ENCODE measurements at places on chromosomes 4 and X.

- DNase-seq = no peak
Measured at GRCh38 chr4:102599455-102599854, 98.3 kb downstream of the NFKB1 start.

DNA sequence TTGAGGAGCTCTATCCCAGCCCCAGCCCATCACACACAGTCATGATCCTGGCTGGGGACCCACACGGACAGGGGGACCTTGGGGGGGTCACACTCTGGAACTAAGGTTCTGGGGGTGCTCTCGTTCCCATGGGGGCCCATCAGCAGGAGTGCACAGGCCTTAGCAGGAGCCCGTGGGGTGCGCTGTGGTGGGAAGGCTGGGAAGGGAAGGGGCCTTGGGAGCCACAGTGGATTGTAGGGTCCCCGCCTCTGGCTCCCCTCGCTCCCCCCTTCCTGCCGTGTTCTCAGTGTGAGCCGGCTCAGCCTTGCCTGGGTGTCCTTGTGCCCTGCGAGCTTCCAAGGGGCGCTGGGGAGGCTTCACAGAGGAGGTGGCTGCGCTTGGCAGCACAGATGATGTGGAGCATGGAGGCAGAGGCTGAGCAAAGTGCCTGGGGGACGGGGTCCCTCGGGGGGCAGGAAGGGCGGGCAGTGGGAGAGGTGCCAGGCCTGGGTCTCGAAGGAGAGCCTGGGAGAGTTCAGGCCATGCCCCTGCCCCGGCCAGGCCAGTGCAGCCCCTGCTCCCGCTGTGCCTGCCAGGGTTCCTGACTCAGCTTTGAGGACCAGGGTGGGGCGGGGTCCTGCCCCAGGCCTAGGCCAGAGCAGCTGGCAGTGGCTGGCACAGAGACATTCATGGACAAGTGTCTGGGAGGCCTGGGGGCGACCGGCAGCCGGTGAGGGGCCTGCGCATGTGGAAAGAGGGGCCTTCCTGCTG, 5.5 kb upstream of the HGFAC start:
- no peak for DNase-seq

- DNase-seq = no peak
Measured at GRCh38 chrX:118595501-118596042, 100.0 kb downstream of the DOCK11 start.

GRCh38 chrX:68652326-68653170, 5.1 kb downstream of the STARD8 start:
- DNase-seq = no peak

- DNase-seq = no peak
Measured at GRCh38 chr4:56425518-56425917, 9.9 kb downstream of the PPAT start.

- no peak for DNase-seq
Measured at GRCh38 chrX:153444333-153445011, 1.4 kb downstream of the TREX2 start.

DNA sequence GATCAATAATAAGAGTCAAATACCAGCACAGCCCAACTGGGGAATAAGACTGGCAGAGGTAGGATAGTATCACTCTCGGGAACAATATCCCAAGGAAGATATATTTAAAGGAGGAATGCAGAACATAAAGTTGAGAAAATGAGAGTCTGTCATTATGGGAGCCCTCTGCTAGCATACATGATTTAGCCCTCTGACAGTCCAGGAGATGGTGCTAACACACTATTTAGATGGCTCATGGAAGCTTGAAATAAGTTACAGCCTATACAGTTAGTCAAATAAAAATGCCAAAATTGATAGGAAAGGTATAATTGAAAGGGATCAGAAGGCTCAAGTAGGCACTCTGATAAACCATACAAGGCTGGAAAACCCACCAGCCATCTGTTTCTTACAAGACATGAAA, 201.0 kb upstream of the NEIL3 start:
- DNase-seq = no peak

- DNase-seq = no peak
Measured at GRCh38 chr4:18635531-18635930, 614.0 kb upstream of the LCORL start.

DNA sequence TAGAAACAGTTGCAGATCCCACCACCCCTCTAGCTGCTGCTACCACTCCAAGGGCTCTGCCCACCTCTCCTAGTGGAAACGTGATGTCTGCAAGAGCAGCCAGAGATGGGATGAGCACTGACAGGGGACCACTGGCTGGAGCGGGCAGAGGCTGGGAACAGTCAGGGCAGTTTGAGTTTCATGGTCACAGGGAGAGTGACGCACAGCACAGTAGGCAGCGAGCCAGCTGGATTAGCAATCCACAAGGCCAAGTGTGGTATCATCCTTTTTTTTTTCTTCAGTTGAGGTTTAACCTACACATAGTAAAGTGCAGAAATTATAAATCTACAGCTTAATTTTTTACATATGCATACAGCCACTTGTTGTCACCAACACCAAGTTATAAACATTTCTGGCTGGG, 6.4 kb upstream of the SCML2 start:
- no peak for DNase-seq

DNA sequence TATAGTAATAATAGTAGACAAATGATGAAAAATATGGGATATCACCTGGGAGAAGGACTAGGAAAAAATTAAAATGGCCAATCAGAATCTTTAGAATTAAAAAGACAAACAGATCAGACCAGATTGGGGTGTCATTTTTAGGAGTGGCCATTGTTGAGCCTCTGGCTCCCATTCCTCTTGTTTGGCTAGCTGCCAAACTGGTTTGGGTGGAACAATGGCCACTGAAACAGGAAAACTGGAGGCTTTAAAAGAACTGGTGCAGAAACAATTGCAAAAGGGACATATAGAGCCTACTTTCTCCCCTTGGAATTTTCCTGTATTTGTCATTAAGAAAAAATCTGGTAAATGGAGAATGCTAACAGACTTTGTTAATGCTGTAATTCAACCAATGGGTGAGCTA, 294.8 kb upstream of the DKK2 start:
- DNase-seq = no peak

DNA sequence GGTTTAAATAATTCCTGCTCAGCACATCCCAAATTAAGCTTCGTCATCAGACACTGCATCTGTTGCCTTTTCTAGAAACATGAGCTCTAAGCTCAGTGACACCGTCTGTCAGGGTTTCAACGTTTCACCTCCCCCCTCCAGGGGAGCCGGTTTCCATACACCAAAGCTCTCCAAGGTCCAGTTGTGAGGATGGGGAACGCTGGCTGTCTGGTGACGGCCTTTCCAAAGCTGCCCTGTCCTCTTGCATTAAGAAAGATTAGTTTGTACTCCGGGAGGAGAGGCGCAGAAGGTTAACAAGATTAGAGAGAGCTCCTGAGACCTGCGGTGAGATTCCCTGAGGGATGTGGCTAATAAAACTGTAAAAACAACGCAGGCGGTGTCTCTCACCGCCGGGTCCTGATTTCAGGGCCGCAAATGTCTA, 43.2 kb downstream of the ASMT start:
- peak; percentile 65 for DNase-seq

DNA sequence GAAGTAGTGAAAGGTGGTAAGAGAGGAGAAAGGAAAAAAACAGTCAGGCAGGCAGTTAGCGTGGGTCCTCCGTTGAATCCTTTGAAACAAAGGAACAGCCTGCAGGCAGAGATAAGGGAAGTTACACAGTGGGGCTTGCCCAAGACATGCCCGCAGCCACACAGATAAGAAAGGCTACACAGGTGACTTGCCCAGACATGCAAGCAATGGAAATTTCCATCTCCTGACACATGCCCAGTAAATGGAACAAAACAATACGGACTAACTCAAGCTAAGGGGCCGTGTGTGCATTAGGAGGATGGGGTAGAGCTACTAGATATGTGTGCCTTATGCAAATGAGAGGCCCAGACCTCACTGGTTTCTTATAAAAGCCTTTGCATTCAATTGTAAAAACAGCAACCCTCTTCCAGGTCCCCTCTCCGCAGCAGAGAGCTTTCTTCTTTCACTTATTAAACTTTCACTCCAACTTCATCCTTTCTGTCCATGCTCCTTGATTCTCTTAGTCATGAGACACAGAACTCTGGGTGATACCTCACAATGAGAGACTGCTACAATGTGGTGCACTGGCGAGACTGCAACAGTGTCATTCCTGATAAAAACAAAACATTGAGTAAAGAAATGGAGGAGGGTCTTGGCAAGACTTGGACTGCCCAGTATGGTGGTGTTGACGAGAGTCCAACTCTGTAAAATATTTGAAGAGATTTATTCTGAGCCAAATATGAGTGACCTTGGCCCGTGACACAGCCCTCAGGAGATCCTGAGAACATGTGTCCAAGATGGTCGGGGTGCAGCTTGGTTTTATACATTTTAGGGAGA, 997.4 kb upstream of the PRKX start:
- DNase-seq = no peak

DNA sequence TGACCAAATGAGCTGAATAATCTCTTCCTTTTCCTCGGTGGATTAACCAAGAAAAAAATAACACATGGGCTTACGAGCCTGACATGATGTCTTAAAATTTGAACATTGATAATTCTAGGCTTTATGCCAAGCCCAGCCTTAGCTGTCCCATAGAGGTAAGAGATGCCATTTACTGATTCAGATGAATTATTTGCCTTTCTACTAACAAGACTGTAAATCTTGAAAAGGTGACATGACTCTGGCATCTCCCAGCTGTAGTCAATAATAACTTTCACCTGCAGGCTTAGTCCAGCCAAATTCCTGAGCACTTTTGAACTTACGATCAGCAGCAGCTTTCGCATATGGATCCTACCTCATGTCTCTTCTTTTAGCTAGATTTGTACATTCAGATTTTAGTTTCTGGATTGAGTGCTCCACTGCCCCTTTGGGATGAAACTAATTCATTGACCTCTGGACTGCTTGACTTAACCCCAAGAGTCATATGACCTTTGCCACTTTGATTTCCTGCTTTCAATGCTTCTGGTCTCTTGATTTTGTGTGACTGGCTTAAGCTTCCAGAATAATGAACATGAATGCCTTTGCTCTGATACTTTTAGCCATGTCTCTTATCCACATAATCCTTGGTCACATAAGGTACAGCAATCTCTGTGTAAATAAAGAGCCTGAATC, 876.4 kb upstream of the SLIT2 start:
- DNase-seq = no peak

DNA sequence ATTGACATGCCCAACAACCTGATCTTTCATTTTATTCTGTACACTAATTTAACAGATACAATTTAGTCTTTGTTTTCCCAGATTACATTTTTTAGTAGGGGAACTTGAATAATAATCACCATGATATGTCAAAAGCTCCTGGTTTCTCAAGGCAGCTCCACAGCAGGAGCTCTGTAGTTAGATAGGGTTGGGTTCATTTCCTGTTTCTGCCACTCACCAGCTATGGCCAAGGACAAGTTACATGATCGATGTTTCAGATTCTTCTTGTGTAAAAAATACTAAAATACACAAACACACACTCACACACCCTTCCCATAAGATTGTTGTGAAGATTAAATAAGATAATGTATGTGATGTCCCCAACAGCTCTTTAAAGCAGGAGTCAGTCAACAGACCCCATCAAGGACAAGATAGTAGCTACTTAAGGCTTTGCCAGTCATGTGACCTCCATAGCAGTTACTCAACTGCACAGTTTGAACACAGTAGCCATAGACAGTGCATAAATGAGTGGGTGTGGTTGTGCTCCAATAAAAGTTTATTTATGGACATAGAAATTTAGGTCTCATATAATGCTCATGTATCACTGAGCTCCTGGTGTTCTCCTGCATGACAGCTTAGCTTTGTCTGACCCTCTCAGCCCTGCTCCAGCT, 18.4 kb downstream of the GUCY1A1 start:
- DNase-seq = no peak

GRCh38 chrX:132489578-132490419, 961 bp upstream of the MBNL3 start:
- DNase-seq = peak; percentile 78

DNA sequence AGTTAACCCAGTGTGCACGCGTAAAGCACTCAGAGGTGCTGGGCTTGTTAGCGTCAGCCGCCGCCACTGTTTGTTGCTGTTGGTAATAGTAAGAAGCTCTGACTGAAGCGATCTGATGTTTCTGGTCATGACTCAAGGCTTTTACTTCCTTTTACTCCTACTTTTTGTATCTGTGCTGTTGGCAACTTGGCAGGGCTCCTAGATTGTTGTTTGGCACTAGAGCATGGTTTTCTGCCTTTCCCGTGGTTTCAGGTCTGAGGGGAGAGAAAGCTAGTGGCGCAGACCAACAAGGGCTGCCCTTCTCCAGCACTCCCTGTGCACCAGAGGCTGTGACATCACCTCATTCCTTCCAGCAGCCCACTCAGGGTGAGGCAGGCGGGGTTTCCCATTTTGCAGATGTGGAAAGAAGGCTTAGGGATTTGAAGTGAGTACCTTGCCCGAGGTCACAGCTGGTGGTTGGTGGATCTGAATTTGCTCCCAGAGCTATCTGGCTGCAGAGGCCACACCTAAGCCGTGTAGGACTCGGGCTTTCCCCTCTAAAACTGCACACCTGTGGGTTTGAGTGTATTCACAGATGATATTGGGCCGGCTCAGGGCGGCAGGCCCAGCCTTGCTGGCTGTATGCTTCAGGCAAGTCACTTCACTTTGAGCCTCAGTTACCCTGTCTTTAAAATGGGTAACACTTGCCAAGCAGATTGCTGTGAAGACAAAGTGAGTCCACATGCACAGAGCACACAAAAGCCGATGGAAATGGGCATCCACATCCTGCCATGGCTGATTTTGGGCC, 51.2 kb upstream of the TADA2B start:
- DNase-seq = peak; percentile 54

GRCh38 chr4:53307210-53307609, 58.7 kb downstream of the SCFD2 start:
- no peak for DNase-seq

GRCh38 chrX:131975851-131976250, 47.3 kb upstream of the STK26 start:
- no peak for DNase-seq

DNA sequence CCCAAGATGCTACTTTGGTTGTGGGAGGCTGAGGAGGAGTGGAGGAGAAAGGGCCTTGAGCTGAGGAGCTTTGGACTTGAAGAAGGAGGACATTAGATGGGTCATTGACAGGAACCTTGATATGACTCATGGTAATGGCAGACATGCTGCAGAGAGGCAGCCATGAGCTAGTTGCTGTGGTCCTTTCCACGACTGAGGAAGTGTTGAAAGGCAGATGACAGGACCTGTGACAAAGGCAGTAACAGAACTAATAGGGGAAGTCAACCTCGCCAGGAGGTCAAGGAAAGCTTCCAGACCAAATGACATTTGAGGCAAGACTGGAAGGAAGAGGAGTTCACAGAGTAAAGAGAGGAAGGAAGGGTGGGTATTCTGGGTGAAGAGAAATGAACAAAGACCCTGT, 7.6 kb upstream of the XPNPEP2 start:
- DNase-seq = no peak

DNA sequence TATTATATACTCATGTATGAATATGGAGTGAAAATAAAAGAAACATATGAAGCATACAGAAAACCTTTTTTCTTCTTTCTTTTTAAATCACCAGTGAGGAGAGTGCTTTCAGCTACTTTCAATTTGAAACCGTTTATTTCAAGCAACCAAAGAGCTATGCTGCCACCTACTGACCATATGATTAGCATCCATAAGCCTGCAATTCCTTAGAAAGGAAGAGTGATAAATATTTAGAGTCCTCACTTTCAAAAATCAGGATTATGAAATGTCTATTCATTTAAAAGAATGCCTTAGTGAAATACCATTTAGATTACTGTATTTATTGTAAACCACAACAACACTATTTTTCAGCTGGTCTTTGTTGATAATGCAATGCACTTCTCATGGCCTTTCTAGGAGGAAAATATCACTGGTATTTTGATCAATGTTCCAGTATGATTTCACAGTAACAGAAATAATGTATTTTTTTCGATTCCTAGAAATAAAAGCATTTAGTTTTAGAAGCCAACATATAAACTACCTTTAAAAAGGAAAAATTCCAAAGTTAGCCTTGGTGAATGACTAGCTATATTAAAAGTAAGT, 667.6 kb downstream of the PCDH18 start:
- no peak for DNase-seq

GRCh38 chr4:48681856-48682255, 98.2 kb downstream of the FRYL start:
- DNase-seq = no peak
